ENCODE measurements at places on chromosomes 1 and 21.

GRCh38 chr1:35097224-35097623, 18.0 kb downstream of the ZMYM1 start:
- DNase-seq = no peak

- no peak for DNase-seq
These were observed 33.7 kb downstream of the LRRC8C start for GRCh38 chr1:89666640-89667039.

GRCh38 chr1:27525296-27526272, 35.6 kb upstream of the WASF2 start:
- peak; percentile 88 for DNase-seq

DNA sequence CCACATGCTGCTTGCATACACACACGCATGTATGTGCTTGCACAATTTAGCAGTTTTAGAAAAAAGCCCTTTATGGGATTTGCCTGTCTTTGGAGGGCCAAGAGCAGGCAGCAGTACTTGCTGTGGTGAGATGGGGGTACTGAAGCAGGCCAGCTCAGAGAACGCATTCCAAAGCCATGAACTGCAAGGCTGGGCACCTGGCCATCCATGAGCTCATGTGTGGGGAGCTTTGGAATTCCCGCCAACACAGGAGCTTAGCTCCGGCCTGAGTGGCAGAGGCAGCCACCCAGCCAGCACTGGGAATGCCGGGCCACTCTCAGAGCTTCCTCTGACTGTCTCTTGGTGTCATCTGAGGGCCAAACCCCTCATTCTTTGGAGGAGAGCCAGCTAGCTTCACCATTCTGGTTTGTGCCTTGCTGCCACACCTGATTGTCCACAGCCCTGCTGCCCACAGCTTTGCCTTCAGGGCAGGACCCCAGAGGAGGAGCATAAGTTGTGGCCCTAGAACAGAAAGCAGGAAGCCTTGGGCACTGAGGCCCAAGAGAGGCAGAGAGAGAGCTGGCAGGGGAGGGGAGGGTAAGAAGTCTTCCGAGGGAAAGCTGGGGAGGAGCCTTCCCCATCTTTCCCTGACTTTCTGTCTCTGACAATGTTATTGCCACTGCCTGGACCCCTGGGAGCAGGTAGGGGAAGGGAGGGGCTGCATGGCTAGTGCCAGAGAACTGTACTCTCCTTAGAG, 92.1 kb upstream of the POU3F1 start:
- no peak for DNase-seq

GRCh38 chr21:37751268-37751975, 164.8 kb downstream of the KCNJ6 start:
- no peak for DNase-seq

DNA sequence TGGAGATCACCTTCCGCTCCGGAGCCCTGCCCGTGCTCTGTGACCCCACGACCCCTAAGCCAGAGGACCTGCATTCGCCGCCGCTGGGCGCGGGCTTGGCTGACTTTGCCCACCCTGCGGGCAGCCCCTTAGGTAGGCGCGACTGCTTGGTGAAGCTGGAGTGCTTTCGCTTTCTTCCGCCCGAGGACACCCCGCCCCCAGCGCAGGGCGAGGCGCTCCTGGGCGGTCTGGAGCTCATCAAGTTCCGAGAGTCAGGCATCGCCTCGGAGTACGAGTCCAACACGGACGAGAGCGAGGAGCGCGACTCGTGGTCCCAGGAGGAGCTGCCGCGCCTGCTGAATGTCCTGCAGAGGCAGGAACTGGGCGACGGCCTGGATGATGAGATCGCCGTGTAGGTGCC, 9.6 kb downstream of the SPATA46 start:
- no peak for DNase-seq

DNA sequence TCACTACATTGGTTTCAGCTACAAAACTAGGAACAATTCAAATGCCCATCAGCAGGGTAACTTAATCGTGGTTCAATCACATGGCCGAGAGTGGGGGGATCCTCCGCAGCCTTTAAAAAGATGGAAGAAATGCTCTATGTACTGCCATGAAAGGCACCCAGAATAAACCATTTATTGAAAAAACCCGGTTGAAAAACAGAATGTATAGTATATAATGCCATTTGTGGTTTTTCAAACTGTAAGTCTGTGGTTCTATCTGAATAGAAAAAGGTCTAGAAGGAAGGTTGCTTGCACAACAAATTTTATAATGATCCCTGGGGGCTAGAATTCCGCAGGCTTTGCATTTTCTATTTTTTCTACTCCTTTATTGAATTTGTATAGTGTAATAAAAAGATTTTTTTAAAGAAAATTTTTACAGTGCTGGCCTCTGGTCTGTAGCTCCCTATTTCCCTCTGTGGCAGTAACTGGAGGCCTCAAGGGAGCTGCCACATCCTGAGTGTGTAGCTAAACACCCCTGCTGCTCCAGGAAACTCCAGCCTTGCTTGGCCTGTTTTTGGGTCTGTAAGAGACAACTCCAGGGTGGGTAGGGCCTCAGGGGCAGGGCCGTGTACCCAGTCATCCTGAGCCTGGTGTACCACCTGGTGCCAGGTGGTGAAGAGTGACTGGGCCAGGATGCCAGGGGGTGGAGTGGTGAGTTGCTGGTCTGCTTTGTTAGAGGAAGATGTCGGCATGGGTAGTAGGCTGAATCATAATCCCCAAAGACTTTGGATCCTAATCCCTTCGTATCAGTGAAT, 51.5 kb upstream of the EPS8L3 start:
- peak; percentile 3 for DNase-seq

DNA sequence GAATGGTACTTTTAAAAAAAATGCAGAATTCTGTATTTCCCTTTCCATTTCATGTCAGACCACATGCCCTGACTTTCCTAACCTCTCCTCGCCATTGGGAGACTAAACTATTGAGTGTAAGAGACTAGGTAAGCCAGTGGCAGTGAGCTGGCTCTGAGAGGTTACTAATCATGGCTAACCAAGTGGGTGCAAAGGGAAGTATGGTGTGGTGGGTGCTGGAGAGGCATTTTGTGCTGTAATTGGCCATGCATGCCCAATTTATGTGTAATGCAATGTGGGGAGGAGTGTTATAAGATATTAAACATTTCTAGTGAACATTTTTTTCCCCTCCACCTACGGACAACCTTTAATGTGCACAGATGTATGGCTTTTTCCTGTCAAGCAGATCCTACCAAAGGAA, 190.1 kb downstream of the LMO4 start:
- DNase-seq = no peak

GRCh38 chr1:166975361-166976129, at the start of gene ILDR2:
Gene ILDR2 (minus strand): TSS chr1:166975540. CDS start chr1:166975268, 272 bp downstream.
- DNase-seq = peak; percentile 78

GRCh38 chr1:177077006-177077405, 87.5 kb downstream of the ASTN1 start:
- no peak for DNase-seq

DNA sequence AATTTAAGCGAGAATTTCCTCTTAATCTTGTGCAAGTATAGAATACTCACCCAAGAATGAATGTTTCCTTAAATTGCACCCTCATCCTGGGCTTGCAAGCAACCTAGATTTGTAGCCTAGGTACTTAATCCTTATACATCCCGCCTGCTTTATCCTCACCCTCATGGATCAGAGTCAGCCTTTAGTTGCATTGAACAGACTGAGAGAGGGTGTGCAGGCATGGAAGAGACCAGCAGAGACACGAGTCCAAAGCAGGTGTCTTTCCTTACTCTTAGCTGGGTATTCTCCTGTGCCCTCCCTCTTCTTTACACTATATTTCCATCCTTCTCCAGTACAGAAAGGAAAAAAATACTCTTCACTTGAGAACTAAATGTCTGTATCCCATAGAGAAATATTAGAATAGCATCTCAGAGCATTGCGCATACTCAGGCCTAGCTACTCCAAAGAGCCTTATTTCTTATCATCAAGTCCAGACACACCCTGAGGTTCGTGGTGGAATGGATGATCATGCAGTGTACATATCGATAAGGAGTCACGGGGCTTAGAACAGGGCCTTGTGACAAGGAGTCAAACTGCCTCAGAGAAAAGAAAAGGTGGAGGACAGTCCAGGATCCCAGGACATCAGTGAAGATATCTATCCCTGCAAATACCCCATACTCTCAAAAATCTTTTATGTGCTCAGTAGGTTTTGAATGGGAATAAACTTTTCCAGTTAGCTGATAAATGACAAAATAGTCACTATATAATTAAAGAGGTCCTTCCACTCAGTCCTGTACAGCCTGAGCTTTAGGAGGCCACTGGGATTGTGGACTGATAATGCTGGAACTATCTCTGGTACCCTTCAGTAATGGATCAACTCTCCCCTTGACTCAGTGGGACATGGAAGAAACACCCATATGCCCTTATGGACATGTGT, 297.9 kb downstream of the GRIK1 start:
- no peak for DNase-seq

- DNase-seq = no peak
These were observed 31.8 kb upstream of the ANGPTL7 start for GRCh38 chr1:11157394-11157793.

DNA sequence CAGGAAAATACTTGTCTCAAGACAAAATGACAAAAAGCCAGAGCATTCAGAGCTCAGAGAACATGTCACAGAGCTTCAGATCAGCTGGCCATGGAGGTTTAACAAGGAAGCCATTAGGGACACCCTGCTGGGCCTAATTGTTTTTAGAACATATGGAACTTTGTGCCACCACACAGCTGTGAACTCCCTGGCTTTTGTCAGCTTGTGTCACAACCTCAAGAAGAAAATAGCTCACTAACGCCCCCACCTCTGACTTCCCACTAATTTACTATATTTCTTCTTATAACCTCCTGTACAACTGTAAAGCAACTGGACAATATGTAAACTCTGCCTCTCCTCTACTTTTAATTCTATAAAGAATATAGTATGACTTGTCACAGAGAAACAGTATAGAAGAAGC, 21.0 kb upstream of the TDRD10 start:
- no peak for DNase-seq

- DNase-seq = no peak
These were observed 6.1 kb downstream of the PARK7 start for GRCh38 chr1:7967651-7968050.

- no peak for DNase-seq
These were observed 153.9 kb upstream of the LMO4 start for GRCh38 chr1:87174724-87175245.

DNA sequence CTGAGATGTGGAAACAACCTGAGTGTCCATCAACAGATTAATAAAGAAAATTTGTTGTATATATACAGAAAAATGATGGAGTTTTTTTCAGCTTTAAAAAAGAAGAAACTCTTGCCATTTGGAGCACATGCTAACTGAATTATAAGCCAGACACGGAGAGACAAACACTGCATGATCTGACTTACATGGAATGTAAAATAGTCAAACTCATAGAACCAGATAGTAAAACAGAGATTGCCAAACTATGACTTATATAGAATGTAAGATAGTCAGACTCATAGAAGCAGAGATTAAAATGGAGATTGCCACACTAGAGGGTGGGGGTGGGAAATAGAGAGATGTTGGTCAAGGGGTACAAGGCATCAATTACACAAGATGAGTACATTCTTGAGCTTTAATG, 1786.6 kb downstream of the PLA2G4A start:
- no peak for DNase-seq

DNA sequence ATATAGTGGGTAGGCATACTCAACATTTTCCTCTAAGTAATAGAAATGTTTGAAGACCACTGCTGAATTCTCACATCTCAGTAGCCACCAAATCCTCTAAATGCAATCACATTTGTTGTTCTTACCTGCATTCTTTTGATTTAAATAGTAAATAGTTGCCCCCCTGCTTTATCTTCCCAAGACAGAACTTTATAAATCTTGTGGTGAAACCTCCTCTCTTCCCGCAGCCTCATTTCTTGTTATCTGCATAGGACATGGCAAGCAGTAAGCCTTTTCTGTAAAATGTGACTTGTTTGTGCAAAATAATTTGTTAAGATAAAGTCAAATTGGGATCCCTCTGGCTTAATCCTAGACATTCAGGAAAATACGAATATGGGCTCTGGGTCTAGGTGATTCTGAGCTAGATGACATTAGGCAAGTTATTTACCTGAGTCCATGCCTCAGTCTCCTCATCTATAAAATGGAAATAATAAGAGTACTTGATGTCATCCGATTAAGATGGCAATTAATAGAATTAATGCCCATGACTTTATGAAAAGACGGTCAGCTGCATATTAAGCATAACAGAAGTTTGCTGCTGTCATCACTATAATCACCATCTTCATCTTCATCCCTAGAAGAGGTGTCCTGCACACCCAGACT, 77.7 kb downstream of the LRRC8C start:
- no peak for DNase-seq

DNA sequence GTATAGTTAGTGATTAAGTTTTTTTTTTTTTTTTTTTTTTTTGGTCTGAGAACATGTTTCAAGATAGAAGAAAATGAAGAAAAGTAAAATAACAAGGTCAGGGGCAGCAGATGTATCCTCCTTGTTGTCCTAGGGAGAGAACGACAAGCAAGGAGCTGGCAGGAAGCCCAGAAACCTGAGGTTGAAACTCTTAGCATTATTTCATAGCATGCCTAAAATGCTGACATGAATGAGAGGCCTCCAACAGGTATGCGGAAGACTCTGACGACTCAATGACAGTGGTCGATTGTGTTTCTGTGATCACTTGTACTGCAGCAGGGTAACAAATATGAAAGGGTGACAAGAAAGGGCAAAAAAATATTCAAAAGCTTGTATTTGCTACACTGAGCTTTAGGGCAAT, 415.9 kb downstream of the PLA2G4A start:
- no peak for DNase-seq

- DNase-seq = no peak
These were observed 74.4 kb upstream of the TIAM1 start for GRCh38 chr21:31418377-31419001.

GRCh38 chr1:225442123-225442505, 14.3 kb upstream of the LBR start:
- DNase-seq = no peak

GRCh38 chr1:229108598-229109201, 162.2 kb upstream of the RAB4A start:
- DNase-seq = no peak

All from GM13976 (cell line).